ENCODE measurements at places on chromosomes 1 and 21.
A peak's percentile ranks its signal among the peaks of the same experiment; 100 is the strongest.

DNA sequence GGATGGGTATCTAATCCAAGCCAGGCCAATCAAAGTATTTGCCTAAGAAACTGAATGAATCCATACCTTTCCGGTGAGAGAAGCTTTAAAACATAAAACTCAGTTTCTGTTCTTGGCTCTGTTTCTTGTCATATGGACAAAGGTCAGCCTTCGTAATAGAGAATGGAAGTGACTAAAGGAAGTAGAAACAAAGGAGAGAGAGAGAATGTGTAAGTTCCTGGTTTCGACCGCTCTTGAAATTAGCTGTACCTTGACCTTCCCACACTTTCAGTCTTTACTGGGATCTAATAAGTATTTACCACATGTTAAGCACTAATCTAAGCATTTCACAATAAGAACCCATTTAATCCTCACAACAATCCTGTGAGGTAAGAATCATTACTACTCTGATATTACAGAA lies 19.6 kb upstream of the CLCA4 start:
- DNase-seq = no peak

GRCh38 chr1:61930116-61930645 lies 187.9 kb downstream of the PATJ start:
- no peak for DNase-seq

- no peak for DNase-seq
These were observed 16.6 kb upstream of the DISP3 start for GRCh38 chr1:11462224-11462923.

DNA sequence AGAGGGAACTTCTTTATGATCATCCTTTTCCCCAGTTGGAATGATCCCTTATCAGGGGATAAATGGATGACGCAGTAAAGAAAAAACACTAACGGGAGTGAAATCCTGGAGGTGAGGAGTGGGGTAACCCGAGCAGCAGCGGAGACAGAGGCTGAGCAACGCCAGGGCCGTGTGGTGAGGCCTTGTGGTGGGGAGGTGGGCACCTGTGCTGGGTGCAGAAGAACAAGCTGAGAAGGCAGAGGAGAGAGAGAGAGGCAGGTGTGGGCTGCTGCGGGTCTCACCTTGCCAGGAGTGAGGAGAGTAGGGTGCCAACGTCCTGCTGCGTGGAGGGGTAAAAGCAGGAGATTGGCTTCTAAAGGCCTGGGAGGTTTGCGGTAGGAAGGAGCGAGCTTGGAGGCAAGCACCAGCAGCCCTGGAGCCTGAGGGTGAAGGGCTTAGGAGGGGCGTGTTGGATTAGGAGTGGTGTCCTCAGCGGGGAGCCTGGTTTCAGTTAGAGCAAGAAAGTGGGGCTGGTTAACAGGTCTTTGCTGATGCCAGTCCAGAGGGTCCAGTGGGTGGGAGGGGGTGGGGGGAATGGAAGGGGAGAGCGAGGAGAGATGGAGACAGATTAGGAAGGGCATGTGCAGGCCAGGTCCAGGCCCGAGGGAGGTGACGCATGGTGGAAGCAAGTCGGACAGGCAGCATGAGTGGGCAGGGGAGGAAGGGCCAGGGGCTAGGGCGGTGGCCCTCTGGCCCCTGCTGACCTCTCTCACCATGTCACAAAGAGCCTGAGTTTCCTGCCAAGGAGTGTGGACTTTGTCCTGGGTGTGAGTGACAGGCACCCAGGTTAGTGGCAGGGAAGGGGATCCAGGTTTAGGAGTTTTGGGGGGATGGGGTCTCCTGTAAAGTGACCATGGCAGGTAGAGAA lies 36.7 kb upstream of the LHX4 start:
- no peak for DNase-seq

- DNase-seq = no peak
These were observed 21.3 kb downstream of the TRPM2 start for GRCh38 chr21:44374601-44375280.

DNA sequence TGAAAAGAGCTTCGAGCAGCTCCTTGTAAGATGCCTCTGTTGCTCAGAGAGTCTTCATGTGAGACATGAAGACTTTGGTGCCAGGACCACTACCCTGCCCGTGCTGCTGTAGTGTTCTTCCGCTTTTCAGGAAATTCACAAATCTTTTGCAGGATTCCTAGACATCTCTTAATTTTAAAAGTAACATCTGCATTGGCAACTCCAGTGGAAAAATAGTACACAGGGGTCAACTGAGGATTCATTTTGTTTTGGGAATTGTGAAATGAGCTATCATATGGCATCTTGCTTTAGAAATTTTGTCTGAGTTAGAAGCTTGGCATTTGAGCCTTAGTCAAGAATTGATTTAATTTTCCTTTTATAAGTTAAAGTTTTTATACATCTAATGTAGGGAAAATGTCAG lies 7.2 kb downstream of the PRDM2 start:
- no peak for DNase-seq

DNA sequence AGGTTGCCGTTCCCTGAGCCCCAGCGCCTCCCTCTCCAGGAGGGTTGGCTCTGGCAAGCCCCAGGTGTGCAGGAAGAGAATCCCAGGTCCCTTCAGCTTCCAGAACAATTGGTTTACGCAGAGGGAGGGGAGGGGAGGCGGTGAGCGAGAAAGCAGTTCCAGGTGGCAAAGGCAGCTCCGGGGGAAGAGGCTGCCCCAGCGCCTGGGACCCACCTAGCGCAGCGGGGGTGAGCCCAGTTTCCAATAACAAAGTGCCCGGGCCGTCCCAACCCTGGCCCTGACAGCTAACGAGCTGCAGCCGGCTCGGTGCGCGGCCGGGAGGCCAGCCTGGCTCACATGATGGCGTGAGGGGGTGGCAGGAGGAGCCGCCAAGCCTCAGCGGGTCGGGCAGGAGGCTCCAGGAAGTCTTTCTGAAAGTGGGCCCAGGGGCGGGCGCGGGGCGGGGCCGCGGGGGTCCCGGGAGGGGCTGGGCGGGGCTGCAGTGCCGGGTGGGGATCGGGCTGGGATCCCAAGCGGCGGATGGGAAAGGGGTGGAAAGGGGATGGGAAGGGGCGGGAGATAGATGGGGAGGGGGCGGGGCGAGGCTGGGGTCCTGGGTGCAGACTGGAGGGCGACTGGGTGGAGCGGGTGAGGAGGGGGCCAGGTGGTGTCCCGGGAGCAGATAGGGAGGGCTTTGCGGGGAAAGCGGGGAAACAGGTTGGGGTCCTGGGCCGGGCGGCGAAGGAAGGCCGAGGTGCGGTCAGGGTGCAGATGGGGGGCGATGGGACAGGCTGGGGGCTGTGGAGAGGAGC lies 22.8 kb downstream of the DHRS3 start:
- no peak for DNase-seq

DNA sequence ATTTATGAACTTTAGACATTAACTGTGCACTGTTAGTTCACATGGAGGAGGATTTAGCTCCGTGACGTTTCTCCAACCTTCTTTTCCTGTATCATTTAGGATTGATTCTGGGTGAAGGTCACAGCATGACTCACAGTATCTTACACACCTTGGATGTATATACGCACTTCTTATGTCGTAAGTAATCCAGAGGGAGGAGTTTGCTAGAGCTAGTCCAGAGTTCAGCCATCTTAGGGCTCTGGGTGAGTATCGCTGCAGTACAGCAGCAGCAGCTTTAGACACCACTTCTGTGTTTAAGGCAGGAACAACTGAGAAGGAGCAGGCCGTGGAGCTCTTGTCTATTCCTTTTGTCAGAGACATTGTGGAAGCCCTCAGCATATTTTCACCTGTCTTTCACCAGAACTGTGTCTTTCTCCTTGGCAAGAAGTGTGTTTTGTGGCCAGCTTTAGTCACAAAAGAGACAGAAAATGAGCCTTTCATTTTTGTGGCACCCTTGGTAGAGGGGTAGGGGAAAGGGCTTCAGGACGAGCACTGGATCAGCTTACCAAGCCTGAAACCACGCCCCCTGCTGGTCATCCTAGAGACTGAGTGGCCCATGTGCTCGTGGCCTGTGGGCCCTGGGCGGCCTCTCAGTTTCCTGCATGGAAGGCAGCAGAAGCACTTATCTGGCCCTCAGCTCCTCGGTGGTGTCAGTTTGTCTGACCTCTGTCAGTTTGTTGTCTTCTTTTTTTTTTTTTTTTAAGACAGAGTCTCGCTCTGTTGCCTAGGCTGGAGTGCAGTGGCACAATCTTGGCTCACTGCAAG lies 64.0 kb downstream of the ADARB1 start:
- DNase-seq = peak; percentile 47

- no peak for DNase-seq
These were observed 1.2 kb upstream of the DHCR24 start for GRCh38 chr1:54888080-54888733.

DNA sequence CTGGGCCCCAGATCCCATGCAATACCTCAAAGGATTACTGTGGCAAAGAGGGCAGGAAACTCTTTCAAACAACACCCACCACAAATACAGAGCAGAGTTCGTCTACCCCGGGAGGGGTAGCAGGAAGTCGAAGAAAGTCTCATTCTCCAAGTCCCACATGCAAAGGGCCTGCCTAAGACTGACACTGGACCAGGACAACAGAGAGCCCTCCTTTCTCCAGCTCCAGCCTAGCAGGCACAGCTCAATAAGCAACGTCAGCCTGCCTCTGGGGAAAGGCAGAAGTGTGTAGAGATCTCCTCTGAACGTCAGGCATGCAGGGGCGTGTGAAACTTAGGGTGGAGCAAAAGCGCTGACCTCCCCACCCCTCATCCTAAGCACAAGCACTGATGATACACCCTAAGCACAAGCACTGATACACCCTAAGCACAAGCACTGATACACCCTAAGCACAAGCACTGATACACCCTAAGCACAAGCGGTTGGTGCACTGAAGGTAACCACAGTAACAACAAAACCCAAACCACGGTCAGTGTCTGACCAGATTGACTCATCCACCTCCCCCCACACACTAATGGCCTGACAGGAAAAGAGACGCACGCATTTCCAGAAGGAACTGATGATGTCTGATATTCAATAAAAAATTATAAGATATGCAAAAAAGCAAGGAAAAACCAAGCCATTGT lies 1.3 kb downstream of the KRTAP12-3 start:
- no peak for DNase-seq

DNA sequence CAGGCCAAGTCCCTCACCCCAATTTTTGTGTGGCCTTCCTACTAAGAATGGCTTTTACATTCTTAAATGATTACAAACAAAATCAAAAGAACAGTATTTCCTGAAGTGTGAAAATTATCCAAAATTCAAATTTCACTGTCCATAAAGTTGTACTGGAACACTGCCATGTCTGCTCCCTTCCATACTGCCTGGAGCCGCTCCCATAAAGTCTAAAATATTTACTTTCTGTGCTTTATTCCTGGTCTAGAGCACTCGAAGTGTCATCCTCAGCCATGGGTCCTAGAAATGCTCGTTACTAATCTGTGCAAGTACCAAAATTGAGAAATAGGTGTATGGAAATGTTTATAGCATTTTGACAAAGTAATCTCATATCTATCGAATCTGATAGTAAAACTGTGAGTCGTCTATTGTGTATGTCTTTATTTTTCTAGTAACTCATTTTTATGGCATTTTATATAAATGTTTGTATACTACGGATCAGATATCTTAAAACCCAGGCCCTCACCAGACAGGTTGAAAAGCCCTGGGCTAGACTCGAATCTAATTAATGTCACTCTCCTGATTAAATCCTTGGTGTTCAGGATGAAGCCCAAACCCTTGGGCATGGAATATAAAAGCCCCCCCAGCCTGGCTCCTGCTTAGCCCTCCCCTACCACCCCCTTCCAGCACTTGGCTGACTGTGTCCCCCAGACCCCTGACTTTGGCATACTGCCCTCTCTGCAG lies 4.9 kb downstream of the LBR start:
- DNase-seq = no peak

GRCh38 chr21:29265690-29266479 lies 32.8 kb upstream of the BACH1 start:
- no peak for DNase-seq

DNA sequence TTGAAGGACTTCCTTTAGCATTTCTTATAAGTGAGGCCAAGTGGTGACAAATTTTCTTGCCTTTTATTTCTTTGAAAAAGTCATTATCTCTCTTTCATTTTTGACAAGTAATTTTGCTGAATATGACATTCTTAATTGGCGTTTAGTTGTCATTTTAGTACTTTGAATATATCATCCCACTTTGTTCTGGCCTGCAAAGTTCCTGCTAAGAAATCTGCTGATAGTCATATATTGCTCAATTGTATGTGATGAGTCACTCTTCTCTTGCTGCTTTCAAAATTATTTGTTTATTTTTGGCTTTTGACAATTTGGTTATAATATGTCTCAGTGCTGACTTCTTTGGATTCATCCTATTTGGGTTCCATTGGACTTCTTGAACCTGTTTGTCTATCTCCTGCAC lies 312.6 kb downstream of the DUSP10 start:
- DNase-seq = no peak

DNA sequence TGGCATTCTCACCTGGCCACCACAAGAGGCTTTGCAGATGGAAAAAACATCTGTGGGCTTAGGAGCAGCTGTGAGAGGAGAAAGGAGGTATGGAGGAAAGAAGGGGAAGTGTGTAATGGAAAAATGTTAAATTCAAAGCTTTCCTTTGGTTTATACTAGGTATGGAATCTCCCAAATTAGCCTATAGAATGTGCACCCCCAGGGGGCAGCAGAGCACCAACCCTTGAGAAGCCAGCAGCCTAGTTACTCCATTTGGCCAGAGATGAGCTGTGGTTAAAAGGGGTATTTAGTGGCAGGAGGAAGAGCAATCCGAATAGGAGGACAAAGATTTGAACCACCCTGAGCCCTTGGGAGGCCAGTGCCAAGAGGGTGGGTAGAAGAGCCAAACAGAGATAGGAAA lies 97.5 kb upstream of the CTTNBP2NL start:
- DNase-seq = no peak

DNA sequence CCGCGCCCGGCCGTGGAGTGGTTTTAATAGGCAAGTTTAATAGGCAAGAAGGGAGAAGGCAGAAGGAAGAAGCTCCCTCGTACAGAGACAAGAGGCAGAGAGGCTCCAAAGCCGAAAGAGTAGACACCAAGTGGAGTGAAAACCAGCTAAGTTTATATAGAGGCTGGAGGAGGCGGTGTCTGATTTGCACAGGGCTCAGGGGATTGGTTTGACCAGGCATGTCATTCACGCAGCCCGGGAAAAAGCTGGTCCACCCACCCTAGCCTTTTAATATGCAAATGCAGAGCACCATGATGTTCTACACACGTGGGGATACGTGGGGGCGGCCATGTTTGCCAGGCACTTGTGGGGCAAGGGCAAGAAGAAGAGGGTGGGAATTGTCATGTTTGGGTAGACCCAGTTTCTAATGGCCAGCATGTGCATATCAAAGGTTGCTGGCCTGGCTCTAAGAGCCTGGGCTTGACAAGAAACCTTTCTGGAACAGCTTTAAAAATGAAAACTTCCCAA lies 18.0 kb upstream of the SOD1 start:
- no peak for DNase-seq

Data from stimulated activated CD8-positive, alpha-beta memory T cell treated with anti-CD3 and anti-CD28 coated beads, Interleukin-4, amount 100 ng/mL, for 1 hour (primary cell).